ENCODE measurements at places on chromosomes 12 and 14. TPM values are rescaled to one million over a fixed set of nuclear protein-coding genes. Genes with fewer than 3 reads are reported as not detected.
A peak's percentile ranks its signal among the peaks of the same experiment; 100 is the strongest.

The GPD1 gene
- total RNA-seq = 0.45 TPM

The RNU6-7 gene
- not detected for total RNA-seq

The PRH2 gene
- not detected for total RNA-seq

- no peak for DNase-seq
Measured at GRCh38 chr12:100447381-100447780, 26.3 kb upstream of the NR1H4 start.

- DNase-seq = no peak
Measured at GRCh38 chr14:23187925-23188324, 4.5 kb upstream of the SLC7A8 start.

DNA sequence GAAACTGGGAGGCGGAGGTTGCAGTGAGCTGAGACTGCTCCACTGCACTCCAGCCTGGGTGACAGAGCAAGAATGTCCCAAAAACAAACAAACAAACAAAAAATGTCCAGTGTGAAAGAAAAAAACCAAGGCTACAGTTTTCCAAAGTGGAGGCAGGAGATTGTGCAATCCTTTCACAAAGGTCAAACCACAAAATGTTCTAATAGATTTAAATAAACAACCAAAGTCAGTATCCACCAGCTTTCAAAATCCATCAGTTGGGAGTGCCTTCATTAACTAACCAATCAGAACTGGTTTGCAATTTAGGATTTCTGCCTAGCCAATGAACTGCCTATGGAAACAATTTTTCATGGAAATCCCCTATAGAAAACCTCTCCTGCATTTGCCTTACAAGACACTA lies 52.3 kb upstream of the TRIM9 start:
- no peak for DNase-seq

DNA sequence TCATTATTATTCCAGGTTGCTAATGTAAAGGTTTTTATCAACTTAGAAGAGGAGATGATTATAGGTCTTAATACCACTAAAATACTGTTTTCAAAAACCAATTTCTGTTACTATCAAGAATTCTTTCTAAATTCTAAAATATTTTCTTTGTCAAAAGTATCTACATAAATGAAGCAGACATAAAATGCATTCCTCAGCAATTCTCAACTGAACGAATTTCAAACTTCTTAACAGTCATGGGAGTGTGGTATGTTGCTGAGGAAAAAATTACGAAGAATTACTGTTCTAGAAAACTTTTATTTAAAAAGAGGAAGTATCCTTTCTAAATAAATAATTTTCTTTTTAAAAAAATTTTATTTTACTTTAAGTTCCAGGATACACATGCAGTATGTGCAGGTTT lies 146.4 kb downstream of the SLC2A13 start:
- DNase-seq = no peak

DNA sequence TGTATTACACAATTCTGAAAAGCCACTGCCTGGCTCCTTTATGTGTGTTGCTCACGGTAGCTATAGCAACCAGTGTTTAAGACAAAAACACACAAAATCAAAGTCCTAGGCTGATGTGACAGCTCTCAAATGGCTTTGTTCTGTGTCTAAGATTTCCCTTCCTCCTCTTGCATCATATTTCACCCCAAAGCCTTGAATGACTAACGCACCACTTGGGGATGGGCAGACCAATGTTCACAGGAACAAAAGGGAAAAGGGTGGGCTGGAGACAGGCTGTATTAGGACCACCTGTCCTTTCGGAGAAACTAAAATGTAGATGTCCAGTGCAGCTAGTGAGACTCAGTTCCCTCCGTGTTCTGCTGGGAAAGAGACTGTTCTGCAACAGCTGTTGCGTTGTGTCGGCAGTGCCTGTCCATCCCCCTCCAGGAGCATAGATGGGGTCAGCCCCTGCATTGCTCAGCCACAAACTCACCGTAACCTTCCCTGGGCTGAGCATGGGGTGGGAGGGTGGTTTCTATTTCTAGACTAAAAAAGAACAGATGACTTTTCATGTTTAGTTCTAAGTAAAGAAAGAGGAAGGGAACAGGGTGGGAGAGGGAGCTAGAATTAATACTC lies 26.8 kb upstream of the DAAM1 start:
- no peak for DNase-seq

GRCh38 chr14:67943947-67944346 lies 124.4 kb downstream of the RAD51B start:
- DNase-seq = peak; percentile 82

DNA sequence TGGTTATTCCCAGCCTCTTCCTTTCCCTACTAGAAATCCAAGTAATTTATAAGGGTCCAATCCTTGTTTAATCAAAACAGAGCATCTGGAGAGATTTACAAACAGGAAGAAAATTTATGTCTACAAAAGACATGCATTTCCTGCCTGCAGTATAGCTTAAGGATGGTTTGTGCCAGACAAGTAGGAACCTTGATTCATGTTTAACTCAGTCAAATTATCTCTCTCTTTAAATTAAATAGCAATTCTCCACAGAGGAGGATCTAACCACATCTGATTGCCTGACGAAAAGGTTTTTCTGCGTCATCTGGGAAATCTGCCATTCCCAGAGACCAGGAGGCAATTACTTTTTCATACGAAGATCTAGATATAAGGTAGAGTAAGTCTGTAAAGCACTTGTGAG lies 105.2 kb downstream of the ZFC3H1 start:
- DNase-seq = no peak

DNA sequence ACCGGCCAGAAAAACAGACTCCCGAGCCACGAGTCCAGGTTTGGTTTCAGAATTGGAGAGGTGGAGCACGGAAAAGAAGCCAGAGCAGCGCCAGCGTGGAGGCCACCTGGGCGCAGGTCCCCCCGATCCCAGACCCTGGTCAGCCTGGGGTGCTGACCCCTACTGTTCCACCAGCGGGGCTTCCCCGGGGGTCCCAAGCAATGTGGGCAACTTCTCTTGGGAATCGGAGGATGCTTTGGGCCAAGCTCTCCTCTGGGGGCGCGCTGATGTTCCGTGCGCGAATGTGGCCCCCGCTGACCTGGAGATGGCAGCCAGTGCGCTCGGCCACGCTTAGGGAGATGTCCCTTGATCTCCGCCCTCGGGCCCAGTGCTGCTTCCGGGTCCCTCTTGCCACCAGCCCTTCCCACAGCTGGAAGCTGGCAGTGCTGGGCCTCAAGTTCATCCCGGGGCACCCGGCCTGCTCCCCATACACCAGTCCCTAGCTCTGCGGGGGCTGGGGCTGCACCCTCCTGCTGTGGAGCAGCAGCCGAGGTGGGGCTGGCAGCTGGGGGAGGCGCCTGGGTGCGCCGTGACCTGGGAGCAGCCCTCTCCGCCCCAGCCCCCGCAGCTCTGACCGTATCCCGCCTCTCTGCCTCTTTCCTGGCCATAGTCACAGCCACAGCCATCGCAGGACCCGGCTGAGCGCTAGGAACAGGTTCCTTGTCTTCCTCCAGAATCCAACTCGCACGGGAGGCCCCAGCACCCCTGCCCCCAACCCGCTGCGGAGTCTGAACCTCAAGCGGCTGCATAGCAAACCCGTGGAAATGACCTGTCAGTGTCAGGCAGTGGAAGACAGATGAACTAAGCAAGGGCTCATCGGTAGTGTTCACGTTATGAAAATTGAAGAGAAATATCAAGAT lies 91.2 kb downstream of the RCOR1 start:
- DNase-seq = peak; percentile 55

- DNase-seq = no peak
Measured at GRCh38 chr14:73663548-73664212, 18.9 kb downstream of the DNAL1 start.

DNA sequence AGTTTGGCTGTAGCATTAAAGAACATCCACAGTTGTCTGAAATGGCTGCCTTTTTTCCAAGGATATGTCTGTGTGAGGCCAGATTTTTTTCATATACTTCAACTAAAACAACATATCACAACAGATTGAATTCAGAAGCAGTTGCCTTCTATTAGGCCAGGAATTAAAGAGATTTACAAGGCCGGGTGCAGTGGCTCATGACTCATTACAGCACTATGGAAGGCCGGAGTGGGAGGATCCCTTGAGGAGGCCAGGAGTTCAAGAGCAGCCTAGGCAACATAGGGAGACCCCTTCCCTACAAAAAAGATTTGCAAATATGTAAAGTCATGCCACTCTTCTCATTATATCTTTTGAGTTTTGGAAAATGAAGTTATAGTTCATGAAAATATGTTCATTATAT lies 108.6 kb downstream of the KTN1 start:
- no peak for DNase-seq

GRCh38 chr14:75081660-75082229 lies 12.3 kb downstream of the ZC2HC1C start:
- no peak for DNase-seq

DNA sequence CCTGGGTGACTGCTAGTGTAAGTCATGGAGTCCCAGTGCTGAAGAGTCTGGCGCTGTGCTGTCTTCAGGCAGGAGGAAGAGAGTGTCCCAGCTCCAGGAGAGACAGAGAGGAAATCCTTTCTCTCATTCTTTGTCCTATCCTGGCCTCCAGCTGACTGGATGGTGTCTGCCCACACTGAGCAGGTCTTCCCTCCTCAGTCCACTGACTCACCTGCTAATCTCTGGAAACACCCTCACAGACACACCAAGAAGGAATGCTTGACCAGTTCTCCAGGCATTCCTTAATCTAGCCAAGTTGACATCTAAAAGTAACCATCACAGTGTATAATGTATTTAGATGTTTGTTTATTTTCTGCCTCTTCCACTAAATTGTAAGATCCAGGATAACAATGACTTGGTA lies 53.9 kb downstream of the EMP1 start:
- DNase-seq = peak; percentile 31

DNA sequence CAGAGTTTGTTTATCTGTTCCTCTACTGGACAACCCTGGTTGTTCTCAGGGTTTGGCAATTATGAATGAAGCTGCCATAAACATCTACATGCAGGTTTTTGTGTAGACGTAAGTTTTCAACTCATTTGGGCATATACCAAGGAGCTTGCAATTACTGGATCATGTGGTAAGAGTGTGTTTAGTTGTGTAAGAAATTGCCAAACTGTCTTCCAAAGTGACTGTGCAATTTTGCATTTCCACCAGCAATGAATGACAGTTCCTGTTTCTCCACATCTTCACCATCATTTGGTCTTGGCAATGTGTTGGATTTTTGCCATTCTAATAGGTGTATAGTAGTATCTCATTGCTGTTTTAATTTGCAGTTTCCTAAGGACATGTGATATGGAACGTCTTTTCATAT lies 39.8 kb upstream of the FBXO33 start:
- no peak for DNase-seq
